HFF-Myc (cell line): ENCODE measurements at places on chromosomes 11 and 22.

DNA sequence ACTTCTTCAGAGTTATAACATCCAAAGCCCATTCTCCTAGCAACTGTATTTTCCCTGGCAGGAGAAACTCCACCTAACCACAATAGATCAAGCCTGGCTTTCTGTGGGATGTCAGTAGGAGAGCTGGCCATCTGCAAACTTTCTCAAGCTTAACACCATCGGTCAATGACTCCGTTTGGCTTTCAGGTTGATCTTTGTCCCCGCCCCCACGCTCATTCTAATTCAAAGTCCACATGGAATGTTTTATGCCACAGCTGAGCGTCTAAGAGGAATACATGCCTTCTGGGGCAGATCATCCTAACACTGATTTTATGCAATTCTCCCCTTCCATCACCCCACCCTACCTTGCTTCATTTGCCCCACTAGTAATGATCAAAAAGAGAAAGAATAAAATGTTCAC is 4.8 kb downstream of the GVQW3 start:
- no peak for DNase-seq

DNA sequence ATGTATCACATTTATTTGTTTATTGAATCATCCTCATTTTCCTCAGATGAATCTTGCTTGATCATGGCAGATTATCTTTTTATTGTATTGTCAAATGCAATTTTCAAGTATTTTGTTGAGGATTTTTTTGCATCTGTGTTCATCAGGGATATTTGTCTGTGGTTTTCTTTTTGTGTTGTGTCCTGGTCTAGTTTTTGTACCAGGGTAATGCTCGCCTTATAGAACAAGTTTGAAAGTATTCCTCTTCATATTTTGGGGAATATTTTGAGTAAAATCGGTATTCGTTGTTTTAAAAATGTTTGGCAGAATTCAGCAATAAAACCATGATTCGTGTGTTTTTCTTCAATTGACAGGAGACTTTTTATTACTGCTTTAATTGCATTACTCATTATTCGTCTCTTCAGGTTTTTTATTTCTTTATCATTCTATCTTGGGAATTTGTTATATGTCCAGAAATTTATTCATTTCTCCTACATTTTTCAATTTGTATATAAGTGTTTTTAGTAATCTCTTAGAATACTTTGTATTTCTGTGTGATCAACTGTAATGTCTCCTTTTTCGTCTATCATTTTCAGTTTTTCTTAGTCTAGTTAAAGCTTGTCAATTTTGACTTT is 113.4 kb upstream of the SERPIND1 start:
- no peak for DNase-seq

DNA sequence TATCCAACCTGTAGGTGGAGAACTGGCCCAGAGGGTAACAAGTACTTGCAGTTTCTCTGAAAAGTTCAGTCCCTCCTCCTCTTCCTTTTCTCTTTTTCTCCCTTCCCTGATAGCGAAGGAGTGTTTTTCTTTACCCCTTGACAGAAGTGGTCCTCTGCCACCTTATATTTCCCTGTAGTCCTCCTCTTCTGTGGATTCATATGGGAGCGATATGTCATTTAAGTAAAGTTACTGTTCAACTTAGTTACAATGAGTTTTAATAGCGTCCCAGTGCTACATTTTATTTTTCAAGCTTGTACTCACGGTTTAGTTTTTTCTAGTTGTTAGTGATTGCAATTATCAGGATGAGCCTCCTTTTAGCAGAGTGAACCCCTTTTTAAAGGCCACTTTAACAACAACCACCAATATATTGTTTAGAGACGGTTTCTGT is 1.4 kb downstream of the PCF11 start:
- no peak for DNase-seq

DNA sequence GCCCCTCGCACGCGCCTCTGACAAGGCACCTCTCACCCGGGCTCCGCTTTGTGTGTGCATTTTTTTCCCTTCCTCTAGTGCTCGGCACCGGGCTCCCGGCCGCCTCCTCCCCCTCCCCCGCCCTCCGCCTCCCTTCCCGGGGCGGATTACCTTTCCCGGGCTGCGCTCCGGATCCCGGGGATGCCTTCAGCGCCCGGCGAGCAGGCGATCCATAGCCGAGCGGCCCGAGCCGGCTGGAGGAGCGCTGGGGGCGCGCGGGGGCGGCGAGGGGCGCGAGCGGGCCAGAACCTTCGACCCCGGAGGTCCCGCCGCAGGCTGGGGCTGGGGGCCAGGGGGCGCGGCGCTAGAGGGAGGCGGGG is 282 bp downstream of the MPPED2 start:
- no peak for DNase-seq

DNA sequence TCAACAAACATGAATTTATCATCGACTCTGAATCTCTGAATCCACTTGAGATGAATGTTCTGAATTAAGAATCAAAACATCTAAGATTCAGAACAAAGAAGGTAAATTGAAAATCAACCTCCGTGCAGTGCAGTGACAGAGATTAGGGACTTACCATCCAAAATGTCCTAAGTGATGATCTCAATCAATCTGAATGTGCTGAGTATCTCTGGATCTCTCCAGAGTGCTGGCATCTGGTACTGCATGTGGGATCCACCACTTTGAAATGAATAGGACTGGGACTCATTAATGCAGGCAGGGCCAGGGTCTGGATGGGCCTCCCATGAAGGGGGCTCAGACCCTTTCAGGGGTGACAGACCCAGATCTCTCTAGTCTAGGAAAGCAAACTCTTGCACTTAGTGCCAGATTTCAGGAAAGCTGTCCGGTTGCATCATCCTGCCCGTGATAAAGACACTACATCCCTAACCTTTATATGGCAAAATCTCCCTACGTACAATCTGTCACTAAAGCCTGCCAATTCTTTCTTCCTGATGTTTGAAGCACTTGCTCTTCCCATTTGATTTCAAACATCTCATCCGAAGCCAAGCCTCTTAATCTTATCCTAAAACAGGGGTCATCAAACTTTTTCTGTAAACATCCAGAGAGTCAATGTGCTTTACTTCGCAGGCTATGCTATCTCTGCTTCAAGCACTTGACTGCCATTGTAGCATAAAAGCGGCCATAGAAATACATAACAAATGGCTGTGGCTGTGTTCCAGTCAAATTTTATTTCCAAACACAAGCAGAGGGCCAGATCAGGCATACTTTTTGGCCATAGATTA is 263.3 kb downstream of the LARGE1 start:
- DNase-seq: no peak

GRCh38 chr11:65241692-65242091 is 20.1 kb upstream of the POLA2 start:
- no peak for DNase-seq

DNA sequence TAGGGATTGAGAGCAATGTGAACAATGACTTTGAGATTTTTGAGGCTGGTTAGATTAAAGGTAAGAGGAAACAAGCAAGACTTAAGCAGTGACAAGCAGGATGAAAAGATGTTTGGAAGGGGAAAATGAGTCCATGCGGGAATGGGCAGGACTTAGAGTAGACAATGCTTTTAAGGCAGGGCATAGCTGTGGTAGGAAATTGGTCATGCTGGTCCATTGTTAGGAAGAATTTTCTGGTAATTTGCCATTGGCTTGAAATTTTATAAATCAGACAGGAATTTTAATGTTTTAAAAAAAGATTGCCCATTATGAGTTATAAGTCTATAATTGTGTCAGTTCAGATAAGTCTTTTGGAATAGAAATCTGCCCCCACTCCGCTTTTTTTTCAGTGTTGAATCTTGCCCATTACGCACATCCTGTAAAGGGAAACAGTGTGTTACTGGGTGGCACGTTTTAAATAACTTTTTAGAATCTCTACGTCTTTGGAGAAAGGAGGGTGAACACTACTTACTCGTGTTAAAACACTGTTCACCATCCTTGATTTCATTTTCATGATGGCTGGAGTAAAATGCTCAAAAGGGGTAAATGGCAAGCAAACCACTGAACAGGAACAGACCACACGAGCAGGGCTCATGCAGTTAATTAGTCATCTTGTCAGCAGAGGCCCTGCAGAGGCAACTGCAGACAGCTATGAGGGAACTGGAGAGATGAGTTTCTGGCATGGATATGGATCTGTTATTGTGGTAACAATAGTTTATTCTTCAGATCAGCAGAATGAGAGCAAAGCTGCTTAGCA is 25.0 kb downstream of the SWAP70 start:
- DNase-seq: no peak
